Tibial nerve (tissue), 4 donors: ENCODE measurements at places on chromosomes 2 and 18. TPM values are rescaled to one million over a fixed set of nuclear protein-coding genes. Genes with fewer than 3 reads are reported as not detected.

DNA sequence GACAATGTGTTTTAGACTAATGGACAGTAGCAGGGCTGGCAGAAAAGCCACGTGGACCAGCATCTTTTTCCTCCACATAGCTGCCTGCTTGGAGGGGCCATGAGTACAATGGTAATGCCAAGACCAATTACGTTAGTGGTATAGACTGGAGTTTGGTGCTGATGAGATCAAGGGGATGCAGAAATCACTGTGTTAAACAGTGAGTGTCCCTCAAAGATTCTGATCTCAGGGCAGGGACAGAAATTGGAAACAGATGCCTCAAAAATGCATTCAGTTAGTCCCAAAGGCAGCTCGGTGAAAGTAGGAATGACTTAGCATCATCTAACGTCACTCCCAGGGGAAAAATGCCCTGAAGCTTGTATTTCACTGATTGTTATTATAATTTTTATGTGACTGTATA, 72.4 kb downstream of the SLC16A14 start:
- H3K27me3 ChIP-seq, result no peaks in the 10 kb centered on the region
- H3K4me3 ChIP-seq, result no peak overlapping the region
- H3K4me1 ChIP-seq, result no peaks in the 10 kb centered on the region
- no peaks in the 10 kb centered on the region for H3K36me3 ChIP-seq
- DNase-seq, result no peak

DNA sequence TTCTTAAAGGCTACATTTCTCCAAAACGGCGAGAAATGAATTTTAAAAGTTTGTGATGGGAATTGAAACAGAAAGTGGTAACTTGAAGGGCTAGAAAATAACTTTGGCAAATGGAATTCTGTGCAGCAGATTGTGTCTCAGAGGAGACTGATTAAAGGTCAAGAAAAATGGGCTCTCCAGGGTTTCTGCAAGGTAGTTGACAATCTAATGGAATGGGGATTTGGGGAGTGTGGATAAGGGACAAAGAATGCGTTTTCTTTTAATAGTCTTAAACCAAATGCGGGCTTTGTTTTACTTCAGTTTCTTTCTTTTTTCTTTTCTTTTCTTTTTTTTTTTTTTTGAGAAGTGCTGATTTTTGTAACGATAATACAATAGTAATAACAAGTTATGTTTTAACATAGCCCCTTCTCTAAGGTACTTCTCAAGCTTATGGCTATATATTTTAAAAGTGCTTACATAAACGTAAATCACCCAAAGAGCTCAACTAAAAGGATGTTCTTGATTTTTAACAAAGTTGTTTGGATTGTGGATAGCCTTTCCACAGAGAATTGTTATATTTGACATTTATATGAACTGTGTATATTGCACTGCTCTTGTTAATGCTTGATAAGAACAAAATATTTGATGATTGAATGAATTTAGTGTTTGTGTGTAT, 36.6 kb downstream of the CAMKMT start:
- no peaks in the 10 kb centered on the region for H3K36me3 ChIP-seq
- no peak for DNase-seq
- no peaks in the 10 kb centered on the region for H3K4me1 ChIP-seq
- no peaks in the 10 kb centered on the region for H3K27me3 ChIP-seq
- no peak overlapping the region for H3K27ac ChIP-seq
- H3K4me3 ChIP-seq, result no peak overlapping the region

ERFE gene
- not detected for total RNA-seq

GRCh38 chr2:39158351-39158750, 37.5 kb upstream of the SOS1 start:
- no peaks in the 10 kb centered on the region for H3K27me3 ChIP-seq
- no peaks in the 10 kb centered on the region for H3K36me3 ChIP-seq
- no peak for DNase-seq
- peaks cover 3% of the 10 kb centered on the region for H3K4me1 ChIP-seq

GRCh38 chr2:242063850-242064249, 194.3 kb downstream of the RTP5 start:
- no peak overlapping the region for H3K4me3 ChIP-seq
- no peak for DNase-seq
- peaks cover 5% of the 10 kb centered on the region for H3K4me1 ChIP-seq
- H3K36me3 ChIP-seq, result no peaks in the 10 kb centered on the region
- no peaks in the 10 kb centered on the region for H3K27me3 ChIP-seq

DNA sequence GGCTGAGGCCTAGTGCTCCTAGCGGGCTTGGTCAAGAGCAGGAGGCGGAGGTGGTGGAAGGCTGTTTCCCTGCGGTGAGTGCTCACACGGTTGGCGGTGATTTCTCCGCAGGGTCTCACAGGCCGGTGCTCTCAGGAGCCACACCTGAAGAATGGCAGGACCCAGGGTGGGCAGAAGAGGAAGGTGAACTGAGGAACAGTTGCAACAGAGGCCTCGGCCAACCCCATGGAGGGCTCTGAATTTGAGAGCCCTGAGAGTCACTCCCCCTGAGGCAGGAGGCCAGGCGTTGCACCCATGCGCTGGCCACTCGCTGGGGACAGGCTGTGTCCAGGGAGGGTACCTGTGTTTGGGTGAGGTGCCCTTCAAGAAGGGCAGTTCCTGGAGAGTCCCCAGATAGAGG, 35.3 kb upstream of the ZNF516 start:
- no peaks in the 10 kb centered on the region for H3K36me3 ChIP-seq
- no peak overlapping the region for H3K27ac ChIP-seq
- H3K27me3 ChIP-seq, result no peaks in the 10 kb centered on the region
- no peak overlapping the region for H3K4me3 ChIP-seq

GRCh38 chr2:12500899-12501298, 215.8 kb upstream of the TRIB2 start:
- no peak for DNase-seq
- H3K4me3 ChIP-seq, result no peak overlapping the region
- H3K27me3 ChIP-seq, result no peaks in the 10 kb centered on the region
- no peaks in the 10 kb centered on the region for H3K36me3 ChIP-seq
- H3K27ac ChIP-seq, result no peak overlapping the region

DNA sequence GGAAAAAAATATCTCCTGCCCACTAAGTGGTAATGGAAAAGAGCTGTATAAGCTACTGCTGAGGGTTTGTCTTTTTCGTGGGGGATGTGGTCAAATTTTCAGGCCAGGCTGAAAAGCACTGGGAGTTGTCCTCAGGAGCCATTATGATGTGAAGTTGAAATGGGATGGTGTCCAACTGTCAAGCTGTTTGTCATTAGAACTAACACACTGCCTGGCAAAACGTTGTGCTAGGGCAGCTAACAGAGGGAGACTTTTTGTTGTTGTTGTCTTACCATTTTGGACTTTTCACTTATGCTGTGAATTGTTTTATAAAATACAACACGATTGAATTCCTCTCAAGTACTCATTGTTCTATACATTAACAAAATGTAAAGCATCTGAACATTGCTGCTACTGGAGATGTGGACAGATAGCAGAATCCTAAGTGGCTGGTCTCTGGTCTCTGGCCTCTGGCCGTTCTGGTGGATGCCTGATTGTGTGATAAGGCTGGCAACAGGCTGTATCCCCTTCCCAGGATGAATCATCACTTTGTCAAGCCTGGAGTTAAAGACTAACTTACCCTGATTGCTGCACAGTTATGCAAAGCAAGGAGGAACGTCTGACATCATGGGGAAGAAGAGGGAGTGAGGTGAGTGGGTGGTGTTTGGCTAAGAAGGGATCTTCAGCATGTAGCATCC, 2.3 kb downstream of the MYO1B start:
- no peak for DNase-seq
- H3K36me3 ChIP-seq, result no peaks in the 10 kb centered on the region
- no peaks in the 10 kb centered on the region for H3K4me1 ChIP-seq

- peaks cover 15% of the 10 kb centered on the region for H3K4me1 ChIP-seq
- no peaks in the 10 kb centered on the region for H3K36me3 ChIP-seq
- no peak overlapping the region for H3K4me3 ChIP-seq
Observed at GRCh38 chr2:216555274-216555673, 56.6 kb downstream of the RPL37A start.

- no peak overlapping the region for H3K4me3 ChIP-seq
- no peak for DNase-seq
- no peak overlapping the region for H3K27ac ChIP-seq
- H3K36me3 ChIP-seq, result no peaks in the 10 kb centered on the region
- no peaks in the 10 kb centered on the region for H3K27me3 ChIP-seq
- no peaks in the 10 kb centered on the region for H3K4me1 ChIP-seq
Observed at GRCh38 chr2:222813177-222813843, 47.5 kb upstream of the ACSL3 start.

- no peak overlapping the region for H3K27ac ChIP-seq
- peaks cover 30% of the 10 kb centered on the region for H3K4me1 ChIP-seq
- no peaks in the 10 kb centered on the region for H3K36me3 ChIP-seq
- H3K4me3 ChIP-seq, result no peak overlapping the region
Observed at GRCh38 chr2:144376926-144377325, 143.0 kb downstream of the ZEB2 start.

- H3K27me3 ChIP-seq, result no peaks in the 10 kb centered on the region
- DNase-seq, result no peak
- no peaks in the 10 kb centered on the region for H3K4me1 ChIP-seq
- H3K4me3 ChIP-seq, result no peak overlapping the region
Observed at GRCh38 chr2:144364944-144365738, 154.8 kb downstream of the ZEB2 start.

GRCh38 chr18:23077493-23078256, 57.6 kb upstream of the CABLES1 start:
- H3K36me3 ChIP-seq, result no peaks in the 10 kb centered on the region
- H3K27me3 ChIP-seq, result no peaks in the 10 kb centered on the region
- no peak for DNase-seq
- H3K4me1 ChIP-seq, result peaks cover 13% of the 10 kb centered on the region
- no peak overlapping the region for H3K27ac ChIP-seq

- DNase-seq, result no peak
- H3K4me1 ChIP-seq, result no peaks in the 10 kb centered on the region
- H3K27me3 ChIP-seq, result no peaks in the 10 kb centered on the region
- no peak overlapping the region for H3K4me3 ChIP-seq
Observed at GRCh38 chr2:96759548-96759947, 1.2 kb upstream of the CNNM4 start.

- no peaks in the 10 kb centered on the region for H3K27me3 ChIP-seq
- no peak overlapping the region for H3K27ac ChIP-seq
- H3K4me3 ChIP-seq, result no peak overlapping the region
- no peaks in the 10 kb centered on the region for H3K4me1 ChIP-seq
- no peaks in the 10 kb centered on the region for H3K36me3 ChIP-seq
- no peak for DNase-seq
Observed at GRCh38 chr2:190493095-190493494, 41.4 kb downstream of the NEMP2 start.

- H3K27ac ChIP-seq, result no peak overlapping the region
- H3K36me3 ChIP-seq, result no peaks in the 10 kb centered on the region
- no peaks in the 10 kb centered on the region for H3K27me3 ChIP-seq
- no peaks in the 10 kb centered on the region for H3K4me1 ChIP-seq
- DNase-seq, result no peak
Observed at GRCh38 chr18:79744625-79745024, 53.1 kb upstream of the KCNG2 start.

GRCh38 chr18:13618760-13619438, 107.5 kb downstream of the FAM210A start:
- no peak overlapping the region for H3K4me3 ChIP-seq
- no peak overlapping the region for H3K27ac ChIP-seq
- no peaks in the 10 kb centered on the region for H3K27me3 ChIP-seq

DNA sequence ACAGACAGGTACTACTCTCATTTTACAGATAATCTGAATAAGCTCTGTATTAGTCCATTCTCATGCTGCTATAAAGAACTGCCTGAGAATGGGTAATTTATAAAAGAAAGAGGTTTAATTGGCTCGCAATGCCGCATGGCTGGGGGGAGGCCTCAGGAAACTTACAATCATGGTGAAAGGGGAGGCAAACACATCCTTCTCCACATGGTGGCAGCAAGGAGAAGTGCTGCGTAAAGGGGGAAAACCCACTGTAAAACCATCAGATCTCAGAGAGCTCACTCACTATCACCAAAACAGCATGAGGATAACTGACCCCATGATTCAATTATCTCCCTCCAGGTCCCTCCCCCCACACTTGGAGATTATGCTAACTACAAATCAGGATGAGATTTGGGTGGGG, 254.4 kb downstream of the KCNE4 start:
- H3K36me3 ChIP-seq, result no peaks in the 10 kb centered on the region
- H3K27me3 ChIP-seq, result no peaks in the 10 kb centered on the region
- H3K4me1 ChIP-seq, result no peaks in the 10 kb centered on the region
- no peak overlapping the region for H3K4me3 ChIP-seq
- no peak overlapping the region for H3K27ac ChIP-seq

- no peaks in the 10 kb centered on the region for H3K4me1 ChIP-seq
- no peaks in the 10 kb centered on the region for H3K36me3 ChIP-seq
- no peak overlapping the region for H3K27ac ChIP-seq
Observed at GRCh38 chr2:50225021-50225928, 806.7 kb downstream of the NRXN1 start.

LHCGR gene
- total RNA-seq, result 0.63 TPM

DNA sequence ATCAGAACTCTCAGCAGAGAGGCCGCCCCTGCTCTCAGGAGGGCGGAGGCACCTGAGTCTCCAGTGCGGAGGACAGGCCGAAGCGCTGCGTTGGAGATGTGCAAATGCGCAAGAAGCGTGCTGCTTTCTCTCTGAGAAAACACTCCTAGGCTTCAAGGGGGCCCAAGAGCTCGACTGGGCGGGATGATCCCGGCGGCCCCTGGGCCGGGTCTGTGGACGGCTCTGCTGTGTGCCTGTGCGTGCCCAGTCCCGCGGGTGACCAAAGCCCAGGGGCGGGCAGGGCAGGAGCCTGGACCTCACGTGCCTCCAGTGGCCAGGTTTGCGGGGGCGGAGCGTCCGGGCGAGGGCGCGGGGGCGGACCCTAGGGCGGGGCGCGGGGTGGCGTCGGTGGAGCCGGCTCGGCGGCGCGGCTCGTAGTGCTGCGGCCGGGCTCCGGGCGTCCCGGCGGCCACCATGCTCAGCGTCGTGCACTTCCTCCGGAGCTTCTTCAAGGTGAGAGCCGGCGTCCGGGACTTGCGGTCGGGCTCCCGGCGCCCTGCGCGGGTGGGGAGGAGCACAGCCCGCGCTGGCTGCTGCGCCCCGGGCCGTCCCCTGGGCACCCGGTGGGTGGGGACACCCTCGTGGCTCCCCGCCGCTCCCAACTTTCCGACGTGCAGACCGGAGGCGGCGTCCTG, at the start of gene ARHGEF4:
Gene ARHGEF4 (plus strand): TSS at position 414 of the 674 bp plus-strand sequence. CDS start 40 bp downstream, at position 454.
- peak within 1 kb of the TSS; percentile 24 for H3K4me3 ChIP-seq
- H3K27ac ChIP-seq, result no peak within 1 kb of the TSS
- peaks cover 40% of the 10 kb centered on the region for H3K27me3 ChIP-seq

DNA sequence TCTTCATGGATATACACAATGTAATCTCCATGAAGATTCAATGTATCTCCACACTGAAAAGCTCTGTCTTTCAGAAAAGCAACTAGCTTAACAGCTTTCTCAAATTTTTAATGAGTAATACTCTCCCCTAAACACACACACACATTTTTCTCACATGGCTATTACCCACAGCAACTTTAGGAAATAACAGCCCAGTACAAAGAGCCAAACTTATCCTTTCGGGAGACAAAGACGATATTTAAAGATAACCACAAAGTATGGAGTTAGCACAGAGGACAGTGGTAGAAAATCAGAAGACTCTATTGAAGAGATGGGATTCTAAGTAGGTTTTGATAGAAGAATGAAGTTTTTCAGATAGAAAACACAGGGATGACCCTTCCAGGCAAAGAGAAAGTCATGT, 394.9 kb upstream of the TRIB2 start:
- no peaks in the 10 kb centered on the region for H3K36me3 ChIP-seq
- DNase-seq, result no peak
- no peaks in the 10 kb centered on the region for H3K4me1 ChIP-seq
- H3K27ac ChIP-seq, result no peak overlapping the region
- H3K4me3 ChIP-seq, result no peak overlapping the region
